Stimulated activated CD8-positive, alpha-beta memory T cell treated with anti-CD3 and anti-CD28 coated beads, Interleukin-2, amount 100 ng/mL, for 1 hour (primary cell): ENCODE measurements at places on chromosomes 12 and 14.
A peak's percentile ranks its signal among the peaks of the same experiment; 100 is the strongest.

DNA sequence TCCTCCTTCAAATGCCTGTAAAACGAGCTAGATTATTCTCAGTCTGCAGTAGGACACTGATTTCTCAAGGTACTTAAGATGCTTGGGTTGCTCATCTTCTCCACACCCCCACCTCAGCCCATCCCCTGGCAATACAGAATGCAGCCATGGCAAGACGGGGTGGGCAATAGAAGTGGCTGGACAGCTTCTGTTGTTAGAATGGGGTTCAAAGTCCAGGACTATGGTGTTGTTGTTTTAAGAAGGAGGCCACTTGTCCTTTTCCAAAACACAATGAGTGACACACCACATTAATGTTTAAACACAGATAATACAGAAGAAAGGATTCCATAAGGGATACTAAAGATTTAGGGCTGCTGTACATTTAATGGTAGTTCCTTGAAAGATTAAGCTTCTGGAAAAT lies 188.9 kb upstream of the BCL2L14 start:
- DNase-seq: no peak

DNA sequence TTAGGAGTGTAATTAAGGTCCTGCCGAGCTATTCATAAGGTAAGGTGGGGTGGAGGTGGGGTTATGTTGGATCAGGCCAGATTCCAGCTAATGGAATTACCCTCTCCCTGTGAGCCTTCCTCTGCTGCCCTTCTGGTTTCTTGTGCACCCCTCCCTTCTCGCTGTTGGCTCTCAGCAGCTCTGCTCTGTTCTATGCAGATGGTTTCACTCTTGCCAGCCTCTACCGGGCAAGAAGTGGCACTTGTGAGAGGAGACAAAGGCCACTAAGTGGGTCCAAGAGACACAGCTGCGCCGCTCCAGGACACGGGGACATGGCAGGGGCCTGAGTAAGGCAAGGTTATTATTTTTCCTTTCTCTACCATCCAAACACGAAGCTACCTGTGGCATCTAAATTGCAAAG lies 334.4 kb downstream of the EMP1 start:
- DNase-seq: no peak

- DNase-seq: no peak
Measured at GRCh38 chr14:101859538-101859902, 98.0 kb downstream of the PPP2R5C start.

DNA sequence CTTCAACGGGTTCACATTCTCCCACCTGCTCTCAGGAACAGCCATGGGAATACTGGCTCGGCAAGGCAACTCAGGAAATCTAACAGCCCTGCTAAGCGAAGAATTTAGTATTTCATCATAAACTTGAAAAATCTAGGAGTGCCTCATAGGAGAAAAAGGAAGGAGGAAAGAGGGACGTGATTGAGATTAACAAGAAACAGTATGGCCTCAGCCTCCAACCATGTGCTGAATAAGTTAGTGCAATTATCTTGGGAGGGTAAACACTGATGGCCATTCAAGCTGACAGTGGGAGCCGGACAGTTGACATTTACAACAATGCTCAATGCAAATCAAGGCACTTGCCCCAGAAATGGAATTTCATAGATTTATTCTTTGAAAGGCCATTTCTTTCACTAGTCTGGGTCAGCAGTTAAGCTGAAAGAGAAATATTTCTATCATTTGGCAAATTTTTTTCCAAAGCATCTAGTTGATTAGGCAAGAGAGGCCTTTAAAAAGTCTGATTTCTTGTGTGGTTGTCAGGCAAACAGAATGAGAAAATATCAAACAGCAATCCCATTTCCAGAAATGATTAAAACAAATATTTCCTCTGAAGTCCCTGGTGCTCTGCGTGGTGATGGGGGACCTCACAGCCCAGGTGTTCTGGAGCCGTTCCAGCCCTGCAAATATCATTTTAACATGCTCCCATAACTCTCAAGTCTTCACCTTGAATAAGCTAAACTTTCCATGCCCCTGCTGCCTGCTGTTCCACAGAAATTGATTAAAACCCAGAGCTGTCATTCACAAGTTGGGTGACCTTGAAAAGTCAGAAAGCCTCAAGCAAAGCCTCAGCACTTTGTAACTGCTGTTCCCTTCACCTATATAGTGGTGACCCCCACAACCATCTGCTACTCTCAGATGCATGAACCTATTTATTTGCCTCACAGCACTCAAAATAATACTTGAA lies 121.6 kb downstream of the PHLDA1 start:
- DNase-seq: no peak

GRCh38 chr12:53476769-53477209 lies 22.5 kb downstream of the MAP3K12 start:
- DNase-seq: no peak

GRCh38 chr12:4956054-4956453 lies 46.3 kb downstream of the KCNA1 start:
- no peak for DNase-seq

- no peak for DNase-seq
Measured at GRCh38 chr12:7832059-7832696, 40.5 kb downstream of the SLC2A14 start.

DNA sequence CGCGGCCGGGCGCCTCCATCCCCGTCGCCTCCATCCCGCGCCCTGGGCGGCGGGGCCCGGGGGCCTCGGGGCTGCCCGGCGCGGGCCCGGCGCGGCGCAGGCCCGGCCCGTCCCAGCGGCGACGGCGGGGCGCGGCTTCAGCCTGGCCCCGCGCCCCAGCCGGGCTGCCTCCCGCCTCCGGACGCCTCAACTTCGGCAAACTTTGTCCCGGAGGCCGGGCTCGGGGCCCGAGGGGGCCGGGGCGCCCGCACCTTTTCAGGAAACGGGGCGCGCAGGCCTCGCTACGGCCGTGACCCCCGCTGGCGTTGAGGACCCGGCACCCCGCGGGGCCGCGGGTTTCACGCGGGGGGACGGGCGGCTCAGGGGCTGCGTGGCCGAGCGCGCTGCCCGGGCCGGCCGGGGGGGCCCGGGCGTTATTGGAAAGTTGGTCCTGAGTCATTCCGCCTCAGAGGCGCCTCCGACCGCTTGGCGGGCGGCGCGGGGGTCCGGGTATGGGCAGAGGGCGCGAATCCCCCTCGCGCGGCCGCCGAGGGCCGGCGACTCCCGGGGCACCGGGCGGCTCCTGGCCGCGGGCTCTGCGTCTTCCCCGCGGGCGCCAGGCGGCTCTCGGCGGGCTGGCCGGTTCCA lies 575 bp downstream of the TRAF3 start:
- DNase-seq: no peak

DNA sequence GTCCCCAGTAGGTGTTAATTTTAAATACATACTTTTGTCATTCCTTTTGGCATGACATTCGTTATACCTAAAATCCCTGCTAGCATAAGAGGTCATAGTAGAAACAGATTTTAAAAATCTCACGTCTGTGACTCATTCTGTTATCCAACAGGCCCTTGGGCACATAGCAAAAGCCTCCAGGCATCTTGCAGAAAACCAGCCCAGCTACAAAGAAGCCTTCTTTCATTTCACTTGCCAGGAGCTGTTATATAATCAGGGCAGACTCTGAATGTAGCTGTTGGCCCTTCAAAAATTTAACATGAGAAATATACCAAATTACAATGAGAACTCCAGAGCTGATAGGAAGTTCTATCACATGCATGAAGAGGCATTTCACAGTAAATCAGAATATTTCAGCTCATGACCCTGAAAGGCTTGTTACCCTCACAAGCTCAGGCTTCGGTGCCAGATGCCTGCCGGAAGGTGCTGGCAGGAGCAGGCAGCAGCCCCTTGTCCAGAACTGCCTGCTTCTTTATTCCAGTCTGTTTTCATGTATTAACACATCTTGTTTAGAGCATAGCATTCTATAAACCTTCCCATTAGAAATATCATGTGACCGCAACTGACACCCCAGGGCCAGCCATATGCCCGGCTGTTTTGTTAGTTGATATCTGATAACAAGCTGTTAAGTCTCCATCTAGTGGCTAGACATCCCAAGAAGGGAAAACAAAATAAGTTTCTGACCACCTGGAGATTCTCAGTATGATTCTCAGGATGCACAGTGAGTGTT lies 17.8 kb downstream of the E2F7 start:
- no peak for DNase-seq

- DNase-seq: no peak
Measured at GRCh38 chr12:76864791-76865400, 13.9 kb downstream of the CSRP2 start.

- no peak for DNase-seq
Measured at GRCh38 chr14:25371068-25371467, 321.1 kb upstream of the STXBP6 start.

DNA sequence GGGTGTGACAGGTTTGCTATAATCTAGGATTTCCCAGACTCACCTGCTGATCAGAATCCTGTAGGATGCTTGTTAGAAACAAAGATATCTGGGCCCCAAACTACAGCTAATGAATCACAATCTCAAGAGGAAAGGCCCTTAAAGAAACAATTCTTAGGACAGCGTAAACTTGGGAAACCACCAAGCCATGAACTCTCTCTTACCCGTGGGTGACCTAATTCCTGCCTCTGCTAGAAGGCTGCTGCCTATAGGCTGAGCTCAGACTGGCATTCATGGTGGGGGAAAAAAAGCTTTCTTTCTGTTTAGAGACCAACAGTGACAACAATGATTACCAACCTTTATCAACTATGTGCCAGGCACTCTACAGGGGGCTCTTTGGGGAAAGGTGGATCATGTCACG lies 213.9 kb upstream of the FKBP4 start:
- DNase-seq: no peak

DNA sequence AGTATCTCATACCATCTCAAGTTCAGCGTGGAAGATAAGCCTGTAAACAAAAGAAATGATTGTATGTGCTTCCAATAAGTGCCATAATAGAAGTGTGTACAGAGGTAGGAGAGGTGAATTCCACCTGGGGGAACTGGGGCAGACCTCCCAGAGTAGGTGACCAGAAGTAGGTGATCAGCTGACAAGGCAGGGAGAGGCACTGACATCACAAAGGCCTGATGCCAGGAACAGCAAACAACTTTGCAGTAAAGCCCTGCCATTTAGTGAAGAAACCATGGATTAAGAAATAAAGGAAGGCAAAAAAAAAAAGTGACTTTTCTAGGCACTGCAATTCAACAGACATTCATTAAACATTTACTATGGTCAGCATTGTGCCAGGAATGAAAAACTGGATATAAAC lies 31.1 kb downstream of the NR1H4 start:
- no peak for DNase-seq

DNA sequence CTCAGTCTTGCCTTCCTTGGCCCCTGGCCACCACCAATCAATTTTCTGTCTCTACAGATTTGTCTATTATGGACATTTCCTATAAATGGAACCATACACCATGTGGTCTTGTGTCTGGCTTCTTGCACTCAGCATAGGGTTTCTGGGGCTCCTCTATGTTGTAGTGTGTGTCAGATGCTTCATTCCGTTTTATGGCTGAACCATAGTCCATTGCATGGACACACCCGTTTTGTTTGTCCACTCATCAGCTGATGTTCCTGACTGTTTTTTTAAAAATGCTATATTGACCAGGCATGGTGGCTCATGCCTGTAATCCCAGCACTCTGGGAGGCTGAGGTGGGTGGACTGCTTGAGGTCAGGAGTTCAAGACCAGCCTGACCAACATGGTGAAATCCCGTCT lies 21.0 kb downstream of the ARL6IP4 start:
- no peak for DNase-seq

DNA sequence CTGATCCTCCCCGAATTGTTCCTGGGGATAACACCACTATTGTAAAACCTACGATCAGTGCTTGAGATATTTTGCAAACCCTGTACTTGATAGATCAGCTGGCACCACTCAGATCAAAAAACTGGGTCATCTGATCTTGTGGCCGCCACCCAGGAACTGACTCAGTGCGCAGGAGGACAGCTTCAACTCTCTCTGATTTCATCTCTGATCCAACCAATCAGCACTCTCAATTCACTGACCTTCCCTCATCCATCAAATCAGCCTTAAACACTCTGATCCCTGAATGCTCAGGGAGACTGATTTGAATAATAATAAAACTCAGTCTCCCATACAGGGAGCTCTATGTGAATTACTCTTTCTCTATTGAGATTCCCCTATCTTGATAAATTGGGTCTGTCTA lies 4.2 kb upstream of the XPOT start:
- DNase-seq: no peak

DNA sequence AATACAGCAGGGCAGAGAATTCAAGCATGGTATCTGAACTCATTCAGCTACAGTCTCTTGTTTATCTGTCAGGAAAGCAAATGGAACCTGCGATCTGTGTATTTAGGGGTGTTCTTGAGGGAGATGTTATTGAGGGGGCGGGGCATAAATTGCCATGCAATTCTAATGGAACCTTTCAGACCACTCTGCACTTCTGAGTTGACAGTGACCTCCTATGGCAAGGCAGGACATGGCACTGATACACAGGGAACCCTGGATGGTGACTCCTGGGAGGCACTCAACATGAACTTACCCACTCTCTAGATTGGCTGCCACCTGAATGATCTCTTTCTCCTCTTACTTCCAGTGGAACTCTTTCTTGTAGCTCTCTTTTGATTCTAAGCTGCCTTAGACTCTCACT lies 787.3 kb downstream of the VRK1 start:
- DNase-seq: no peak

GRCh38 chr12:10722502-10722904 lies 620 bp downstream of the YBX3 start:
- peak; percentile 17 for DNase-seq

DNA sequence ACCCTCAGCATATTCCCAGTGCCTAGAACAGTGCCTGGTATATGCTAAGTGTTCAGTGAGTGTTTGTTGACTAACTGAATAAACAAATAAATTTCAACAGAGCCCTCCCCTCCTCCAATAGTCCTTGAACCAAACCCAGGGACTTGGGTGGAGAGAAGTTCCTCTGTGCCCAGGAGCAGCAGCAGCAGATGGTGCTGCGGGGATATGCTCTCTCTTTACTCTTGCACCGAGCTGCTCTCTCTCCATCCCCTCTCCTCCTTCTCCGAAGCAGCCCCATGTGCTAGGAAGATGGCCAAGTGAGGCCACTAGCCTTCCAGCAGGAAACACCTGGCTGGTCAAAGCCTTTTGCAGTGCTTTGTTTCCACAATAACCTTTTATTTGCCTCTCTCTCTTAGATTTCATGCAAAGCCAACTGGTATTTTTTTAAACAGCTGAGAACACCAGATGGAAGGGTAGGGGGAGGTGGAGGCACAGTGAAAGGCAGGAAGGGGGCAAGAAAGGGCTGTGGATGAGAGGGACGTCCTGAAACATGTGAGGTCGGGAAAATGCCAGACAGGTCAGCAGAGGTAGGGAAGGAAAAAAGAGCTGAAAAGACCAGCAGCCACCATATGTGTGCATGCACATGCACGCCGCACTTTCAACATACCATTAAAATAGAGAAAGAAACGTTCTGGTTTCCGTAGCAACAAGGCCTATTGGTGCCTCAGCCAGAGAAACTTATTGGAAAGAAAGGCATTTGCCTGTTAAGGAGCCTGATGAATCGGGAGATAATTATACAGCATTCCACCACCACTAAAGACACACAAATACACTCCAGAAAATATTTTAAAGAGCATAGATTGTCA lies 78.9 kb downstream of the EMP1 start:
- DNase-seq: no peak

- no peak for DNase-seq
Measured at GRCh38 chr14:63499701-63500250, 43.4 kb downstream of the PPP2R5E start.
